ENCODE measurements at places on chromosomes 12 and 14.

- peak overlapping the region; percentile 39 for H3K27ac ChIP-seq
- H3K36me3 ChIP-seq, result peaks cover 8% of the 10 kb centered on the region
- peaks cover 34% of the 10 kb centered on the region for H3K4me1 ChIP-seq
- no peak overlapping the region for H3K4me3 ChIP-seq
- H3K27me3 ChIP-seq, result peaks cover 13% of the 10 kb centered on the region
Observed at GRCh38 chr12:124688356-124688992, 121.1 kb upstream of the NCOR2 start.

DNA sequence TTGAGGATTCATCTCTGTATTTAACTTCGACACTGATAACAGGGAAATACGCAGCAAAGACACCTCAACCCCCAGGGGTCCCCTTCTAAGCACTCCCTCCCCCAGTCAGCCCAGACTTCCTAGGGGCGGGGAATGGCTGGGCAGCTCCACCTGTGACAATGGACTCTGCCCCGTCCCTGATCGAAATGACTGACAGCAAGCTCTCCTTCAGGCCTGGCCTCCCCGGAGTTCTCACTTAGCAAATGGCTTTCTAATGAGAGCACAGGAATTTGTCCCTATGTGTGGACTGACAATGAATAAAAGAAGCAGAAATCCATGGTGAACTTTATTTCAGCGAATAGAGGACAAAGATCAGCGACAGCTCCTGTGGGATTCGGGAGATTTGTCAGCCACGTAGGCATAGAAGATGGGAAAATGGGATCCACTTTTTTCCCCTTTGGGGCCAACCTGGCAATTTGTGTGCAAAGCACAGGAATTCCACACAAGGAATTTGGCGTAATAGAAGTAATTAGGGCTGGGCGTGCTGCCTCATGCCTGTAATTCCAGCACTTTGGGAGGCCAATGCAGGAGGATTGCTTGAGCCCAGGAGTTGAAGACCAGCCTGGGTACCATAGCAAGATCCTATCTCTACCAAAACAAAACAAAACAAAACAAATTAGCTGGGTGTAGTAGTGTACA lies 63.8 kb downstream of the TNFAIP2 start:
- peaks cover 3% of the 10 kb centered on the region for H3K4me1 ChIP-seq
- no peak for DNase-seq
- peaks cover 66% of the 10 kb centered on the region for H3K27me3 ChIP-seq
- no peak overlapping the region for H3K4me3 ChIP-seq
- peak overlapping the region; percentile 65 for H3K27ac ChIP-seq

DNA sequence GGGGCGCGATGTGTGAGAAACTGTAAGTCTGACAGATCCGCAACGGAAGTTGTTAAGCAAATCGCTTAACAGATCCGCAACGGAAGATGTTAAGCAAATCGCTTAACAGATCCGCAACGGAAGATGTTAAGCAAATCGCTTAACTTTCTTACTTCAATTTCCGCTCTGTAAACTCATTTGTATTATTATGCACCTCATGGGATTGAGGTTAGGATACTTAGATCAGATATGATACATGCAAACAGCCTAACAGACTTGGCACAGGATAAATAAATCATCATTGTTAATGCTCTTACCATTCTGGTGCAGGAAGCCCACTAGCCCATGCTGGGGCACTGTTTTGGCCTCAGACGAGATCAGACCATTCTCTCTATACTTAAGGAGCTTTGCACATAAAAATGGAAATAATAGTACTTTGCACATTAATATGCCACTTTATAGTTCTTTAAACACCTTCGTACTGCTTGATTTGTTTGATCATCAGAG lies 399 bp downstream of the NCAPD2 start:
- H3K4me3 ChIP-seq, result peak overlapping the region; percentile 88
- peak overlapping the region; percentile 95 for H3K27ac ChIP-seq
- DNase-seq, result no peak
- peaks cover 24% of the 10 kb centered on the region for H3K36me3 ChIP-seq
- no peaks in the 10 kb centered on the region for H3K27me3 ChIP-seq

- peak overlapping the region; percentile 1 for H3K4me3 ChIP-seq
- peaks cover 23% of the 10 kb centered on the region for H3K4me1 ChIP-seq
- peak overlapping the region; percentile 70 for H3K27ac ChIP-seq
- H3K27me3 ChIP-seq, result no peaks in the 10 kb centered on the region
Observed at GRCh38 chr14:54889919-54890318, 12.7 kb downstream of the GCH1 start.

DNA sequence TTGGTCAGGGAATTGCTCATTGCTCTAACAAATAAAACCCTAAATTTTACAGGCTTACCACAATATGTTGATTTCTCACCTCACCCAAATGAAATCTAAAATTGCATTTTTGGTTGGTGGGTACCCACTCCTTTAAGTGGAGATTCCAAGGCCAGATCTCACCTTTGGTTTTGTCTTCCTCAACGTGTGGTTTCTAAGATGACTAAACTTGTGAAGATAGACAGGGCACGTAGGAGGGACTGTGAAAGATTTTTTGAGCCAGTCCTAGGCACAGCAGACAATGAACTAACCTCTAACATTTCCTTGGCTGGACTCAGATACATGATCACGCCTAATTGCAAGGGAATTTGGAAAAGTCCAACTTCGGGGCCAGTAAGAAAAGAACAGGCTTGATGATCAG lies 1003.9 kb downstream of the FLRT2 start:
- no peak for DNase-seq
- no peak overlapping the region for H3K4me3 ChIP-seq
- no peak overlapping the region for H3K27ac ChIP-seq
- no peaks in the 10 kb centered on the region for H3K36me3 ChIP-seq

DNA sequence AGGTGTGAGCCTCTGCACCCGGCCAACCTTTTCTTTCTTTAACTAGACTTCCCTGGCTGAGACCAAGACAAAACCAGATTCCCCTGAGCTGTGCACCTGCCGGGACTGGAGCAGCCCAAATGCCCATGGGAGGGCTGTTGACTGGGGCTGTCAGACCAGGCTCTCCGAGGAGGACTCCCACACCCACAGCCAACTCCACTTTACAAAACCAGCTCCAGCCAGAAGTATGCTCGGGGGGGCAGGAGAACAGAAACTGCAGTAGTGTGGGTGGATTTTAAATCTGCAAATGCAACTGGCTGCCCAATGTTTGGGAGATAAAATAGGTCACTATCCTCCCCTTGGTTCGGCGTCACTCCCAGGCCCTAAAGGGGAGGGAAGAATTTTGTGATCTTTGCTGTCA lies 78.5 kb downstream of the VCPKMT start:
- H3K27ac ChIP-seq, result peak overlapping the region; percentile 95
- H3K4me3 ChIP-seq, result peak overlapping the region; percentile 70
- H3K4me1 ChIP-seq, result peaks cover 58% of the 10 kb centered on the region
- H3K36me3 ChIP-seq, result peaks cover 25% of the 10 kb centered on the region

GRCh38 chr14:94114589-94115057 lies 4.1 kb downstream of the IFI27 start:
- DNase-seq, result no peak
- H3K36me3 ChIP-seq, result peaks cover 3% of the 10 kb centered on the region
- H3K27ac ChIP-seq, result no peak overlapping the region
- H3K4me1 ChIP-seq, result no peaks in the 10 kb centered on the region
- no peak overlapping the region for H3K4me3 ChIP-seq
- peaks cover 64% of the 10 kb centered on the region for H3K27me3 ChIP-seq

DNA sequence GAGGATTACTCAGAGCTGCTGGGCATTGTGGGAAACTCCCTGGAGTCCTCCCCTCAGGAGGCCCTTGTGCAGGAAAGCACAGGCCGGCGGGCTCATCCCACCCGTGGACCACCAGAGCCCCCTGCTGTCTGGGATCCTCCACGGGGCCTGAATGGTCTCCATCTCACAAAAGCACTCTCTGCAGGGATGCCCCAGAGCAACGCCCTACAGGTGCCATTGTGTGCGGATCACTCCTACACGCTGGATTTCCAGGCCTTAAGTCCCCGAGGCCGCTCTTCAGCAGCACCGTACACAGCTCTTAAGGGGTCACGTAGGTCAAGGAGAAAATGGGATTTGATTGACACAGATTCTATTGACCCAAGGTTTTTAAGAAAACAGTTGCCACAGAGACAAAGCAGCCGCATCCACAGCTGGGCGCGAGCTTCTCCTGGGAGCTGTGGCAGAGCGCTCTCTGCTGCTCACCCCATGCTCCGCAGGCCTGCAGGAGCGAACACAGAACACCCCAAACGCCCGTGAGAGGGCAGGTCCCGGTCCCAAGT lies 36.7 kb upstream of the RIMBP2 start:
- H3K27ac ChIP-seq, result no peak overlapping the region
- peaks cover 18% of the 10 kb centered on the region for H3K4me1 ChIP-seq
- DNase-seq, result no peak
- H3K36me3 ChIP-seq, result peaks cover 7% of the 10 kb centered on the region

GRCh38 chr14:82537831-82538230 lies 1004.2 kb upstream of the SEL1L start:
- no peak overlapping the region for H3K4me3 ChIP-seq
- no peaks in the 10 kb centered on the region for H3K4me1 ChIP-seq
- no peak overlapping the region for H3K27ac ChIP-seq
- no peaks in the 10 kb centered on the region for H3K27me3 ChIP-seq

- H3K27me3 ChIP-seq, result no peaks in the 10 kb centered on the region
- H3K4me3 ChIP-seq, result no peak overlapping the region
- no peak for DNase-seq
Observed at GRCh38 chr12:131901431-131902331, 7.3 kb downstream of the ULK1 start.

GRCh38 chr14:63857466-63858030 lies 4.7 kb downstream of the SYNE2 start:
- no peak overlapping the region for H3K27ac ChIP-seq
- no peak overlapping the region for H3K4me3 ChIP-seq
- H3K4me1 ChIP-seq, result peaks cover 20% of the 10 kb centered on the region
- peaks cover 4% of the 10 kb centered on the region for H3K27me3 ChIP-seq

- H3K4me1 ChIP-seq, result no peaks in the 10 kb centered on the region
- DNase-seq, result no peak
- H3K36me3 ChIP-seq, result no peaks in the 10 kb centered on the region
- H3K27me3 ChIP-seq, result no peaks in the 10 kb centered on the region
- no peak overlapping the region for H3K27ac ChIP-seq
- no peak overlapping the region for H3K4me3 ChIP-seq
Observed at GRCh38 chr12:67572492-67572891, 76.1 kb upstream of the DYRK2 start.

GRCh38 chr14:29759521-29760340 lies 167.9 kb downstream of the PRKD1 start:
- H3K27ac ChIP-seq, result no peak overlapping the region
- no peak for DNase-seq
- H3K36me3 ChIP-seq, result no peaks in the 10 kb centered on the region

GRCh38 chr12:92528586-92528985 lies 174.2 kb upstream of the PLEKHG7 start:
- peaks cover 3% of the 10 kb centered on the region for H3K36me3 ChIP-seq
- H3K4me3 ChIP-seq, result no peak overlapping the region
- peaks cover 24% of the 10 kb centered on the region for H3K4me1 ChIP-seq
- H3K27me3 ChIP-seq, result no peaks in the 10 kb centered on the region

- peak overlapping the region; percentile 100 for H3K27ac ChIP-seq
- H3K36me3 ChIP-seq, result peaks cover 69% of the 10 kb centered on the region
Observed at GRCh38 chr12:6970096-6970527, 352 bp downstream of the PHB2 start.

- H3K36me3 ChIP-seq, result no peaks in the 10 kb centered on the region
- H3K4me3 ChIP-seq, result no peak overlapping the region
- peaks cover 58% of the 10 kb centered on the region for H3K27me3 ChIP-seq
- peaks cover 7% of the 10 kb centered on the region for H3K4me1 ChIP-seq
- H3K27ac ChIP-seq, result no peak overlapping the region
- peak; percentile 58 for DNase-seq
Observed at GRCh38 chr12:52278575-52279421, 4.4 kb downstream of the KRT86 start.

GRCh38 chr12:78928200-78929074 lies 63.9 kb downstream of the SYT1 start:
- DNase-seq, result no peak
- H3K27me3 ChIP-seq, result no peaks in the 10 kb centered on the region
- no peak overlapping the region for H3K4me3 ChIP-seq
- no peak overlapping the region for H3K27ac ChIP-seq

- no peaks in the 10 kb centered on the region for H3K27me3 ChIP-seq
- peaks cover 8% of the 10 kb centered on the region for H3K36me3 ChIP-seq
- no peak overlapping the region for H3K27ac ChIP-seq
- no peak overlapping the region for H3K4me3 ChIP-seq
- no peaks in the 10 kb centered on the region for H3K4me1 ChIP-seq
- DNase-seq, result no peak
Observed at GRCh38 chr12:131123817-131124216, 170.1 kb downstream of the ADGRD1 start.

GRCh38 chr12:121400332-121401139 lies 618 bp downstream of the RNF34 start:
- H3K27ac ChIP-seq, result peak overlapping the region; percentile 93
- peak; percentile 34 for DNase-seq
- peaks cover 17% of the 10 kb centered on the region for H3K36me3 ChIP-seq
- H3K27me3 ChIP-seq, result no peaks in the 10 kb centered on the region

DNA sequence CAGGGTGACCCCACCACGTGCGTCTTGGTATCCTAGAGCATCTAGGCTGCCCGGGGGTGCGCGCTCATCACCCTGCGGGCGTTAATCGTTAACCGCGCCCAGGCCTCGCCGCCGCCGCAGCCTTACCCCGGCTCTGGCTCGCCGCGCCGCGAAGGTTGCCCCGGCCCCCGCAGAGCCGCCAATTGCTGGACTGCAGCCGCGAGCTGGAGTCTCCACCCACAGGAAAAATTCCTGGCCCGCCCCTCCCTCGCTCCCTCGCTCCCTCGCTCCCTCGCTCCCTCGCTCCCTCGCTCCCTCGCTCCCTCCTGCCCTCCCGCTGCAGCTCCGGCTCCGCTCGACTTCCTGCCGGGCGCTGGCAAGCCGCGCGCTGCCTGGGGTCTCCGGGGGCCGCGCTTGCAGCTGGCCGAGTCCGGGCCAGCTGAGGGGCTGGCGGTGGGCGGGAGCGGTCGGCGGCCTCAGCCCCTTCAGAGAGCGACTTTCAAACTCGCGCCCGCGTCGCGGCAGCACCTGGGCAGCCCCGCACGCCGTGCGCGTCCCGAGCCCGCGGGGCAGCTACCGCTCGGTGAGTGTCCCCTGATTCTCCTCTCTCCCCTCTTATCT lies at the start of gene PLEKHG3:
TSS of gene PLEKHG3 (plus strand) at position 282 of the 600 bp plus-strand sequence. CDS start 23,208 bp downstream, outside the sequence.
- peaks cover 45% of the 10 kb centered on the region for H3K4me1 ChIP-seq
- peak within 1 kb of the TSS; percentile 62 for H3K4me3 ChIP-seq
- peaks cover 53% of the 10 kb centered on the region for H3K27me3 ChIP-seq
- no peak for DNase-seq
